Skeletal muscle tissue (tissue), 5 donors: ENCODE measurements at places on chromosomes 13 and 19. TPM values are rescaled to one million over a fixed set of nuclear protein-coding genes. Genes with fewer than 3 reads are reported as not detected.

PLPP2 gene
- 1.0 TPM for total RNA-seq

KLK12 gene
- not detected for total RNA-seq

ZNF175 gene
- 3.7 TPM for total RNA-seq

CD70 gene
- total RNA-seq = 1.0 TPM

MADCAM1 gene
- 2.6 TPM for total RNA-seq

TEX29 gene
- total RNA-seq = not detected

MTRF1 gene
- 16.7 TPM for total RNA-seq

KLK5 gene
- total RNA-seq = not detected

PRRG2 gene
- not detected for total RNA-seq

PRR36 gene
- total RNA-seq = not detected

U2AF1L4 gene
- total RNA-seq = 3.7 TPM

OR7A17 gene
- not detected for total RNA-seq

ZNF570 gene
- 6.8 TPM for total RNA-seq

ING1 gene
- total RNA-seq = 7.8 TPM

REEP6 gene
- 2.1 TPM for total RNA-seq

PSG1 gene
- not detected for total RNA-seq

KLK15 gene
- total RNA-seq = not detected

FLT3 gene
- 0.52 TPM for total RNA-seq

TARM1 gene
- total RNA-seq = not detected

ZNF382 gene
- 15.1 TPM for total RNA-seq

C1QTNF9B gene
- 1.0 TPM for total RNA-seq

EFNA2 gene
- total RNA-seq = 1.0 TPM

CYP4F12 gene
- 1.0 TPM for total RNA-seq

MEIS3 gene
- 9.4 TPM for total RNA-seq
